ENCODE measurements at places on chromosomes 5 and 9. TPM values are rescaled to one million over a fixed set of nuclear protein-coding genes. Genes with fewer than 3 reads are reported as not detected.

GRCh38 chr5:142600611-142601358 is 85.1 kb downstream of the FGF1 start:
- H3K27me3 ChIP-seq = peaks cover 27% of the 10 kb centered on the region
- H3K27ac ChIP-seq = no peak overlapping the region
- H3K36me3 ChIP-seq = no peaks in the 10 kb centered on the region
- H3K4me1 ChIP-seq = peaks cover 5% of the 10 kb centered on the region
- H3K4me3 ChIP-seq = no peak overlapping the region

- peaks cover 19% of the 10 kb centered on the region for H3K27me3 ChIP-seq
- H3K4me1 ChIP-seq = no peaks in the 10 kb centered on the region
- no peak overlapping the region for H3K27ac ChIP-seq
- DNase-seq = peak; percentile 51
Observed at GRCh38 chr5:178387061-178387855, 154.7 kb upstream of the PHYKPL start.

The FREM1 gene
- not detected for total RNA-seq

DNA sequence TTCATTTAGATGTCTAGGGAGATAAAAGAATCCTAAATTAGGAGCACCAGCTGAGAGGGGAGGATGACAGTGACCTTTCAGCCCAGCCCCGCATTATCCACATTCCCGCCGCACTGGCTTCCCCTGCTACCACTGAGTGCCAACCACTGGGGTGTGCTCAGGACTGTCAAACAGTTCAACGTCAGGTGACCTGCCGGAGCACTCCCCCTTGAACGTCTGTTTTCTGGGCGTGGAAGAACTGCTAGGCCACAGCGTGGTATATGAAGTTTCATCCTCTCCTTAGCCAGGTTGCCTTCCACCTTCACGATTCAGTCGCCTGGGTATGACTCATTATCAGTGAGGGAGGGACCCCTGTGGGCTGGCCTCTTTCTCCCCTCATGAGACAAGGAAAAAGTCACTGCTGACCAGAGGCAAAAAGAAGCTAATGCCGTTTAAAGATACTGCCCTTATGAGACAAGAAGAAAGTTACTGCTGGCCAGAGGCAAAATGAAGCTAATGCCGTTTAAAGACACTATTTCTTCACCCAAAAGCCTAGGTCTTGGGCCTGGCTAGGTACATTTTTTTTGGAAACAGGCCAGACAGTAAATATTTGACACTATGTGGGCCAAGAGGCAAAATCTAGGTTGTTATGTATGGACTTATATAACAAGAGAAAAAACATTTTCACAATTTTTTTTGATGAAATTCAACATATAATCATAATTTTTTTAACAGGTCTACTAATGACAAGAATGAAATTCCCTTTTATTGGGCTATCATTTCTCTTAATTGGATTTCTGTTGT is 4.6 kb downstream of the NMRK1 start:
- DNase-seq = no peak
- no peaks in the 10 kb centered on the region for H3K27me3 ChIP-seq
- H3K4me3 ChIP-seq = no peak overlapping the region
- H3K4me1 ChIP-seq = peaks cover 35% of the 10 kb centered on the region
- H3K36me3 ChIP-seq = peaks cover 20% of the 10 kb centered on the region
- H3K27ac ChIP-seq = peak overlapping the region; percentile 42

- H3K27ac ChIP-seq = no peak overlapping the region
- H3K4me1 ChIP-seq = no peaks in the 10 kb centered on the region
- H3K4me3 ChIP-seq = no peak overlapping the region
- no peaks in the 10 kb centered on the region for H3K36me3 ChIP-seq
Observed at GRCh38 chr9:114307899-114308267, 15.0 kb upstream of the ORM1 start.

DNA sequence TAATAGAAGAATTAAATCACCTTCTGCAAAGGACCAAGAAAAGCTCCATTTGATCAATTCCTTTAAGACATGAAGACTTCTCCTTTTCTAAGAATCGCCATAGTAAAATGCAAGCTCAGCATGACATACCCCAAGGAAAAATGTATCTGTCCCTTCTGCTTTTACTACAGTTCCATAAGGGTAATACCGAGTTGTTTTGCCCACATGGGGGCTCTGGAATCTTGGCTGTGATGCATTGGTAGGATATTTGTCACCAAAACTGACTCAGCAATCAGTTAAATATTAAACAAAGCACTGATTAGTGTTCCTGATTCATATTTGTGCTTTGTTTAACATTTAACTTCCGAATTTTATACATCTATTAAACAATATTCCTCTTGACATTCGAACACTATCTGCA is 24.3 kb upstream of the KCNIP1 start:
- H3K27me3 ChIP-seq = peaks cover 8% of the 10 kb centered on the region
- no peak overlapping the region for H3K4me3 ChIP-seq
- H3K4me1 ChIP-seq = no peaks in the 10 kb centered on the region
- H3K27ac ChIP-seq = no peak overlapping the region
- no peak for DNase-seq

The SPATA31D4 gene
- not detected for total RNA-seq

DNA sequence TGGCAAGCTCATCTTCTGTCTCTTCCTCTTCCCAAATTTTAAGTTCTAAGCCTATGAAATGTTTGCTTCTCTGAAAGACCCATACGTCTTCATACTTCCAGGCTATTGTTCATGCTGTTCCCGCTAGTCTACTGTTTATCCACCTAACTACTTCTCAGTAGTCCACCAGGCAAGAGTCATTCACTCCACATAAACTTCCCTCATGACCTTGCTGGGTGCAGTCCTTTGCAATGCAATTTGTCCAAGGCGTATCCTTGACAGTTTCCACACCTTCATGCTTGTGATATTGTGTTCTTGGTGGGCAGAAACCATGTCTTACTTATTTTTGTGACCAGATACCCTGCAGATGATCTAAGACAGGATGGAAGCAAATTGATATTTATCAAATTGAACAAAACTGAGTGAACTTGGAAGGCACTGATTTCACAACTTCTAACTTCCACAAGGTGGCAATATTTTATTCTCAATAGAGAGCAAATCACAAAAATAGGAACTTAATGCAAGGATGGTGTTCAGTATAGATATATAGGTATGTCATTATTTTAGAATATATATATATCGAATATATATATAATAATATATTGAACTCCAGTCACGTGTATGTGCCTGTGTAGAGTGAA is 30.3 kb downstream of the TYRP1 start:
- no peak overlapping the region for H3K27ac ChIP-seq
- H3K27me3 ChIP-seq = no peaks in the 10 kb centered on the region
- no peak overlapping the region for H3K4me3 ChIP-seq
- no peak for DNase-seq

GRCh38 chr5:55847837-55848236 is 3.3 kb upstream of the IL31RA start:
- H3K27me3 ChIP-seq = peaks cover 29% of the 10 kb centered on the region
- H3K36me3 ChIP-seq = no peaks in the 10 kb centered on the region
- H3K4me1 ChIP-seq = peaks cover 13% of the 10 kb centered on the region
- no peak overlapping the region for H3K4me3 ChIP-seq

The LHX3 gene
- total RNA-seq = not detected

DNA sequence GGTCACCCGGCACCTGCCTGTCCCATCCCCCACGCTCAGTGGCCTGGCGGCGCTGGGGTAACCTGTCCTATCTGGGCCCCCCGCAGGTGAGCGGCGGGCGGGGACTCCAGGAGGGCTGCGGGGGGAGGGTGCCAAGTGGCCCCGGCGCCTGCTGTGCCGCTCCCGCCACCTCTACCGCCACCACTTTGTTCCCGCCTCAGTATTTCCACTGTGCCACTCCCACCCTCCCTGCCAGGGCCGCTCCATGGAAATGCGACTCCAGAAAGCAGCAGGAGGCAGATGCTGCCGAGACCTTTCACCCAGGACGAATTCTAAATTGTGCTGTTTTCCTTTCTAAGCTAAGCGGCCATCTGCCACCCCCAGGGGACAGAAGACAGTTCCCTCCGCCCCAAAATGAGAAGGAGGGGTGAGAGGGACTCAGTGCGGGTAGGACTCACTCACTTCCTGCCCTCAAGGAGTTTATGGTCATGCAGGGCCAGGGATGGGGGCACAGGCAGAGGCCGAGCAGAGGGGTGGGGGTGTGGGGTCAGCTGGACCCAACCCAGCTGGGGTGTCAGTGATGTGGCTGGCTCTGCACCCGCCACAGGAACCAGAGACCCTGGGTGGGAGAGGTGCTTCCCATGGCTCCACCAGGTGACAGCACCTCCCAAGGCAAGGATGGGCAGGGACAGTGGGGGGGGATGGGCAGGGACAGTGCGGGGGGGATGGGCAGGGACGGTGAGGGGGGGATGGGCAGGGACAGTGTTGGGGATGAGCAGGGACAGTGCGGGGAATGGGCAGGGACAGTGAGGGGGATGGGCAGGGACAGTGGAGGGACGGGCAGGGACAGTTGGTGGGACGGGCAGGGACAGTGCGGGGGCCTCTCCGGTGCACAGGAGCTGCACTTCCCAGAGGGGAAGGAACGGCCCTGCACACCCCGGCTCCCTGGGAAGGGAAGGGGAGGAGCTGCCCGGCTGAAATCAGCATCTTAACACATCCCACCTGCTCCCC is 17.8 kb downstream of the NOTCH1 start:
- peak overlapping the region; percentile 33 for H3K27ac ChIP-seq
- H3K27me3 ChIP-seq = no peaks in the 10 kb centered on the region
- DNase-seq = no peak
- H3K36me3 ChIP-seq = no peaks in the 10 kb centered on the region
- peaks cover 11% of the 10 kb centered on the region for H3K4me1 ChIP-seq

DNA sequence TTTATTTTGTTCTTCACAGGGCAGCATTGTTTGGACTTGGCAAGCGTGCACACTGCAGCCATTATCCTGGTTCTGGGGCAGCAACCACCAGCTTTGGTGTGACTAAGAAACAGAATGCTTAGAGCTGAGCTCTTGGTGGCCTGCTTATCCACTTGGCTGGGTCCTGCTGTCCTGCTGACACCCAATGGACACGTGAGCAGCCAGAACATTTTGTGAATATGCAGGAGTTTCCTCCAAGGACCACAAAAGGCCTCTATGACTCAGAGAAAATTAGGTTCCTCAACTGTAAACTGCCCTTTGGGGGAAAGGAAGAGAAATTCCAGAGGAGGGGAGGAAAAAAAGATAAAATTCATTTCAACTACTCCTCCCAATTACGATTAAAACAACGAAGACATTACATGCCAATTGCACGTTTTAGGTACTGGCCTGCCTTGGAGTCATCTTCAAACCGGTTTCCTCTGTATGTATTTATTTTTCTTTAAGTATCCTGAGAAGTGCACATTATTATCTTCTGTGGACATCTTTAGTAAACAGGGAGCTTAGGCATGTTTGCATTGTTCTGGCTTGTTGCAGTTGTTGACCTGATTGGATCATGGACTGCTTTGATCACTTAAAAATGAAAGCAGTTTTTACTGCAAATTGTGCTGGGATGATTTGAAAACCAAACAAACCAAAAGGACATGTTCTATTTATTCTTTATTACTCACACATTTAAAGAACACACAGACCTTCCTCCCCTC is 82.3 kb upstream of the TLE4 start:
- H3K36me3 ChIP-seq = peaks cover 4% of the 10 kb centered on the region
- peaks cover 9% of the 10 kb centered on the region for H3K27me3 ChIP-seq
- no peak overlapping the region for H3K4me3 ChIP-seq
- H3K27ac ChIP-seq = no peak overlapping the region
- H3K4me1 ChIP-seq = no peaks in the 10 kb centered on the region

The HRH2 gene
- 3.2 TPM for total RNA-seq

DNA sequence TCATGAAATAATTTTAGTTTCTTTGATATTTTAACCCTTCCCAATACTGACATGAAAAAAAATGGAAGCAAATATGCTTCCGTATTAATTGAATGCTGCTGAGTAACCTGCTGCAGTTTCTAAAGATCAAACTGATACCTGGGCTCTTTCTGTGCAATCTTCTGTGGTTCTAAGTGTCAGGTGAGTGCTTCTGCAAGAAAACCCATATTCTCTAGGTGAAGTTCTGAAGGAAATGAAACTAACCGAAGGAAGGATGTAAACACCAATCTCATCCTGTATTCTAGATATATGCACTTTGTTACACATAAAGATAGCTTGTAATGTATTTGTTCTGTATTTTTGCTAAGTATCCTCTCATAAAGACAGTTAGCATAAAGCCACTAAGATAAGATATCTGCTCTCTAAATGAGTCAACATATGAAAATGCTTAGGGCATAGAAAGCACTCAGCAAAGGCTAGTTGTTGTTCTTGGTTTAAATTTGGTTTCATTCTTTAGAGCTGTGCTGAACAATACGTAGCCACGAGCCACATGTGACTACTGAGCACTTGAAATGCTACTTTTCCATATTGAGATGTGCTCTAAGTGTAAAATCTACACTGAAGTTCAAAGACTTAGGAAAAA is 52.0 kb downstream of the ITGA2 start:
- no peak for DNase-seq
- no peak overlapping the region for H3K27ac ChIP-seq
- peaks cover 5% of the 10 kb centered on the region for H3K27me3 ChIP-seq
- H3K36me3 ChIP-seq = no peaks in the 10 kb centered on the region
- H3K4me3 ChIP-seq = peak overlapping the region; percentile 50
- H3K4me1 ChIP-seq = peaks cover 6% of the 10 kb centered on the region

- H3K27ac ChIP-seq = peak overlapping the region; percentile 82
- peaks cover 53% of the 10 kb centered on the region for H3K4me1 ChIP-seq
- peaks cover 4% of the 10 kb centered on the region for H3K36me3 ChIP-seq
- no peaks in the 10 kb centered on the region for H3K27me3 ChIP-seq
- peak overlapping the region; percentile 96 for H3K4me3 ChIP-seq
Observed at GRCh38 chr5:154756009-154756867, 1.1 kb downstream of the LARP1 start.

The SEC16A gene
- 104 TPM for total RNA-seq

The PLPP7 gene
- total RNA-seq = not detected

The HTR4 gene
- not detected for total RNA-seq

DNA sequence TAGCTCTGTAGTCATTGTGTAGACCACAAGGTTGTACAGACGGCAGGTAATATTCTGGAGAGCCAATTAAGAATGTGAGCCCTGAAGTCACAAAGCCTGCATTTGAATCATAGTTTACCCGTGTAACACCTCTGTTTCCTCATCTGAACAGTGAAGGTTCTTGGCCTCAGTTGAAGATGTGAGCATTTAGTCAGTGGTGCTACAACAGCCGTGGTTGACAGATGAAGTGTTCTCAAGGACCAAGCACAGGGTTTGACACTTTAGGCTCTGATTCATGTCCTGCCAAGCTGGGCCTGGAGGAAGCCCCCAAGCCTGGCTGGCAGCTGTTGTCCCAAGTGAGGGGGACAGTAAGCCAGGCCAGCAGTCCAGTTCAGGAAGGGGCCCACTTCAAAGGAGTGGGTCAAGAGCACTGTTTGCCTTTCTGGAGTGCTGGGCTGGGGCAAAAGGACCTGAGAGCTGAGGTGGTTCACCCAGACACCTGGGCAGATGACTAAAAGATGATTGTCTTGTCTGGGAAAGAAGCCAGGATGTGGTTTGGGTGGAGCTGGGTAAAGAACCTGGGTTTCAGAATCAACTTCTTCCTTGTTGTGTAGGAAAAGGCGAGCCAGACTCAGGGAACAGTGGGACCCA is 20.7 kb downstream of the FAXDC2 start:
- H3K27ac ChIP-seq = peak overlapping the region; percentile 59
- H3K27me3 ChIP-seq = no peaks in the 10 kb centered on the region
- H3K4me3 ChIP-seq = no peak overlapping the region
- H3K4me1 ChIP-seq = peaks cover 18% of the 10 kb centered on the region
- H3K36me3 ChIP-seq = no peaks in the 10 kb centered on the region

- peaks cover 45% of the 10 kb centered on the region for H3K27me3 ChIP-seq
- H3K36me3 ChIP-seq = no peaks in the 10 kb centered on the region
- H3K27ac ChIP-seq = no peak overlapping the region
- no peak for DNase-seq
Observed at GRCh38 chr9:76704593-76705204, 59.5 kb upstream of the PCA3 start.

The GCNT4 gene
- total RNA-seq = 0.57 TPM

- DNase-seq = no peak
- no peaks in the 10 kb centered on the region for H3K4me1 ChIP-seq
- H3K27ac ChIP-seq = no peak overlapping the region
Observed at GRCh38 chr5:154095904-154096303, 57.1 kb downstream of the MFAP3 start.
